ENCODE measurements at places on chromosomes 5 and 9.

DNA sequence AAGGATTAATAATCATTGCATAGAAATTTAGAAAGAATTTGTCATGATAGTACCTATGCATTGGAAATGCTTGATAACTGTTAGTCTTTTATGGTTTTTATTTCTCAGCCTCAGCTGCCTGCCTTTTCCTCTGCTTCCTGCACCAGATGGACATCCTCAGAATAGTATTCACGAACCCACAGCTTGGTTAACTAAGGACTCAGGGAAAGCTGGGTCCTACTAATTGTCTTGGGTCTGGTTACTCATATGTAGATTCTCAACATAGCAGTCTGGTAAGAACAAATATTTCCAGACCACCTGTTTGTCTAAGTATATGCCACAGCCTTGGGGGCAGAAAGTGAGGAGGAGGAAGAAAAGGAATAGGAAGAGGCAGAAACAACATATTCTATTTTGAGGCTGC lies 464.5 kb upstream of the SMARCA2 start:
- DNase-seq, result no peak

DNA sequence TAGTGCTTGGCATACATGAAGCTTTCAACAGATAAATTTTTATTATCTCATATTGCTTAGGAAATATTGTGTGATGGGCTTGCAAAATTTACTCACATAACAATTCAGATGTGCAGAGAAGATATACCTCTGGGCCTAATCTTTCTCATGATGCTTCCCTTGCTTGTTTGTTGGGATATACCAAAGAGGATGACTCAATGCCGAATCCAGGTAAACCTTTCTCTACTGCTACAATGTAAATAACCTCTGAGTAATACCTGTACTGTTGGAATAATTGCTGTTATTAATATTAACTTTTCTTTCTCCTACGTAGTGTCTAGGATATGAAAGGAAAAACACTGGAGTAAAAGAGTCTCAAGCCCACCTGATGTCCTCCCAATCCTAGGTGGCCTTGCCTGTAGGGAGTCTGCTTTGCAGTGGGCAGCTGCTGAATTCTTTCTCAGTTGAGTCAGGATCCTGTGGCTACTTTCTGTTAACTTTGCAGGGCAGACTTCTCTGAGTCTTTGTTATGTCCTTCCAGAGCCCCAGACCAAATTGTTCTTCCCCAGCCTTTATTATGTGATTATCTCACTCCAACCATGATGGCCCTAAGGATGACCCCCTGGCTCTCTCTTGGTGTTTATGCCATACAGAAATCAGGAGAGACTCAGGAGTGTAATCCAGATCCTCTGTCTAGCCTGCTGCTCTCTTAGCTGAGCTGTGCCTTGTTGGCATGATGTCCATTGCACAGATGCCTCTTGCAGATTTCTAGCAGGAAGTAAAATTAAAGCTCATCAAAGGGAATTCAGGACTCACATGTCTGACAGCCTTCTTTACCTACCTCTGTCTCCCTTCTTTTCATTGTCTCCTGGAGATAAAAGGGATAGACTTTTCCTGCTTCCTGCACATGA lies 208.1 kb downstream of the SNX18 start:
- no peak for DNase-seq

DNA sequence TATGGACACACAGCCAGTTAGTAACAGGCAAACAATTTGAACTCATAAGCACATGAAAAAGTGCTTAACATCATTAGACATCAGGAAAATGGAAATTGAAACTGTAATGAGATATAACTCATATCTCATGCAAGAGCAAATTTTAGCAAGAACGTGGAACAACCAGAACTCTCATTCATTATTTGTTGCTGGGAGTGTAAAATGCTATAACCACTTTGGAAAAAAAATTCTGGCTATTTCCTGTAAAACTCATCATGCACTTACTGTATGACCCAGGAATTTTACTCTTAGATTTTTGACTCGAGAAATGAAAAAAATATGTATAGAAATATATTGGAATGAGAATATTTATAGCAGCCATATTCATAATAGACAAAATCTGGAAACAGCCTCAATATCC lies 205.7 kb upstream of the PUM3 start:
- DNase-seq, result no peak

DNA sequence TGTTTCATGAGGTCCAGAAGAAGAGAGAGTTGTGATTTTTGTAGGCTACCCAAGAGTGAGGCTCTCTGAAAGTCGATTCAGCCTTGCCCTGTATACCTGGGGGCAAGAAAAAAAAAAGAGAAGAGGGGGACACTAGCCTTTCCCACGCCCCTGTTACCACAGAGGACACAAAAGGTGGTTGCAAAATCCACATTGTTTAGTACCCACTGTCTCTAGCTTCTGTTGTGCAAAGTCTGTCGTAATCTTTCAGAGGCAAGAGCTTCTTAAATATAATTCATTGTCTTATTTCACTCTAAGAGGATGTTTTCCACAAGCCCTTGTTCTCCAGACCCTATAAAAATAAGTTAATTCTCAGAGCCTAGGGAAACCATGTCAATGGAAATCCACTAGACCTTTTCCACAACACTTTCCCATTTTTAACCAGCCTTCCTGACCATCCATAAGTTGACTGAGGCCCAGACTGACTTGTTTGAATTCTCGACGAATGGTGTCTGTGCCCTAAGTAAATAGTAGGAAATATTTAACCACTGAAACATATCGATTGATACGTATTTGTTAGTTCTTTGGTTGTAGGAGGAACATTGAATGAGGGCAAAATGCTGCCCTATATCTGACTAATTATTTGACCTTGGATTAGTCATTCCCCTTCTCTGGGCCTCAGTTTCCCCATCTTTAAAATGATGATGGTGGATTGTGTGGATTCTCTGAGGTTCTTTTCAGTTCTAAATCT lies 182.7 kb downstream of the PAPPA start:
- DNase-seq, result no peak

DNA sequence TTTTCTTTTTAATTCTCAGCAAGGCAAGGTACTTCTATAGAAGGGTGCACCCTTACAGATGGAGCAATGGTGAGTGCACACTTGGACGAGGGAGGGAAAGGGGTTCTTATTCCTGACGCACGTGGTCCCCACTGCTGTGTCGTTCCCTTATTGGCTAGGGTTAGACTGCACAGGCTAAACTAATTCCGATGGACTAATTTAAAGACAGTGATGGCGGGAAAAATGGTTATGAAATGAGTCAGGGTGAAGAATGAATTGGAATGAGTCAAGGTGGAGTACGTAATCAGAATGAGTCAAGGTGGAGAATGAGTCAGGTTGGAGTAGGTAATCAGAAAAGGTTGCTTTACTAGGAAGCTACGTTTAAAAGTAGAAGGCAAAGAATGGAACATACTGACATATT lies 2.1 kb upstream of the HMGCS1 start:
- DNase-seq, result no peak

GRCh38 chr9:31542384-31543055 lies 841.9 kb upstream of the ACO1 start:
- no peak for DNase-seq

DNA sequence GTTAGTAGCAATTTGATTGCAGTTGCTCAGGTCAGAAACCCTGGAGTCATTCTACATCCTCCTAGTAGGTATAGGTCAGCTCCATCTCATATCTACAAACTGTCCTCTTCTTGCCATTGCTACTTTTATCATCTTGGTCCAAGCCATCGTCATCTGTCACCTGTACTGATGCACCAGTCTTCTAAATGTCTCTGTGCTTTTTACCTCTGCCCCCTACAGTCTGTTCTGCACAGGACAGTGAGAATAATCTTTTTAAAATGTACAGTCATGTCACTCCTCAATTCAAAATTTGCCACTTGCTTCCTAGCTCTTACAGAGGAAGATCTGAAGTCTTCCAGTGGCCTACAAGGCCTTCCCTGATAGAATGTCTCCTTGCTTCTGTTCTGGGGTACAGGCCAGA lies 6.8 kb downstream of the NNT start:
- DNase-seq, result no peak

GRCh38 chr5:17352223-17352622 lies 134.8 kb downstream of the BASP1 start:
- DNase-seq, result no peak

DNA sequence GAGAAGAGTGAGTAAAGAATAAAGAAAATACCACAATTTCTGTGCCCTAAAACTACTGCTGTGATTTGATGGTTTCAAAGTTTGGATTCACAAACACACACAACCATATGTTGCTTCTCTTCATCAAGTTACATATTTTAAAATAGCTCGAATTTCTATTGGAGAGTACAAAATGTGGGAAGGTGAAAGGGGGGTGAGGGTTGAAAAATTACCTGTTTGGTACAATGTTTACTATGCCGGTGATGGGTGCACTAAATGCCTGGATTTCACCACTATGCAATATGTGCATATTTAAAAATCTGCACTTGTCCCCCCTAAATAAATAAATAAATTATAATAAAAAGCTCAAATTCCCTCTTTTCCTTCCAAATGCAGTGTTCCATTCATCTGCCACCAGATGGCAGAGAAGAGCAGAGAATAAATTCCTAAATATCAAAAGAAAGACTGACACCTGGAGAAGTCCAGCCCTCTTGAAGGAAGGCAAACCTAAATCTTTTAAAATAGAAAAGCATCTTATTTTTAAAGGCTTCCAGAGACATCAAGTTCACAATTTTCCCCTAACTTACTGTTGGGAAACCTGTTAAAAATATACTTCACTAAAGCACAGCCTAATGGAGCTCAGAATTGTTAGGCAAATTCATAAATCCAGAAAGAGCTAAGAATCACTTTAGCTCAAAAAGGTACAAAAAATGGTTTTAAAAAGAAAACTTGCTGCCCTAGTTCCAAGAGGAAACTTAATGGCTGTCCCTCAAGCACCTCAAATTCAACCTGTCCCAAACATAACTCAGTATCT lies 24.8 kb upstream of the HNRNPA0 start:
- DNase-seq, result no peak

GRCh38 chr9:10251490-10251889 lies 361.3 kb downstream of the PTPRD start:
- no peak for DNase-seq

DNA sequence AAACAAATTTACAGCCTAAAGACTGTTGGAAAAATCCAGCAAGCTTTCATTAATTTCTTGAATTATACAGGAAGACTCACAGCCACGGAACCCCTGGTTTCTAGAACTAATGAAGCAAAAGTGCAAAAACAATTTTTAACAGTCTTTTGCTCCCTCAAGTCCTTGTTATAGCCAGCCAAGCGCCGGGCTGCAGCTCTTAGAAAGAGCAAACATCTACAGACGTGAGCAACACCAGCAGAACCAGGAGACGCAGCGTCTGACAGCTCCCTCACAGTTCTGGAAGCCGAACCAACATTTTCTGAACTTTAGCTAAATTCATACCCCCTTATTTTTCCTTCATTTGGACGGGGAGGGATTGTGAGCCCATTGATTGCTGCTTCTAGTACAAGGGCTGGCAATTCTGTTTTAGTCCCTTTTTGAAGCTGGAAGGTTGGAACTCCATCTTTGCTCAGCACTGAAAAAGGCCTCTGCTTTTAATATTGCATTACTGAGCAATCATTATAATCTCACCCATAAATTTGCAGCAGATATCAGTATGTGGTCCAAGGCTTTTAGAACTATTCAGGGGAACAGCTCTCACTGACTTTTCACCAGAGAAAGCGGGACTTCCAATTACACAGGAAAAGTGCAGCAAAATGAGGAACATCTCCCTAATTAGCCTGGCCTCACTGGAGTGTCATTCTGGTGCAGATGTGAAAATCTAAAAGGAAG lies 45.8 kb downstream of the AK8 start:
- DNase-seq, result no peak

DNA sequence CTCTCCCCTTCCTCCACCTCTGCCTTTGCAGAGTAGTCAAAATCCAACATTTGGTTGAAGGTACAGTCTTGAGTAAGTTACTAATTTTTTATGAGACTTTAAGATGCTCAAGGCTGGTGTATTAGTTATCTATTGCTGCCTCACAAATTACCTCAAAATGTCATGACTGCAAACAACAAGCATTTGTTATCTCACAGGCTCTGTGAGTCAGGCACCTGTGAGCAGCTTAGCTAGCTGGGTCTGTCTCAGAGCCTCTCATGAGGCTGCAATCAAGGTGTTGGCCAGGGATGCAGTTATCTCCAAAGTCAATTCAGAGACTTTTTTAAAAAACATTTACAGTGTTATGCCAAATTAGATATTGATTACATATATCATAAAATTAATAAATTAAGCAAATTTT lies 371.3 kb upstream of the RGMB start:
- no peak for DNase-seq

Data from nucleus accumbens (tissue), 56 donors.